Immature natural killer cell (primary cell): ENCODE measurements at places on chromosomes 2 and 18. TPM values are rescaled to one million over a fixed set of nuclear protein-coding genes. Genes with fewer than 3 reads are reported as not detected.

DNA sequence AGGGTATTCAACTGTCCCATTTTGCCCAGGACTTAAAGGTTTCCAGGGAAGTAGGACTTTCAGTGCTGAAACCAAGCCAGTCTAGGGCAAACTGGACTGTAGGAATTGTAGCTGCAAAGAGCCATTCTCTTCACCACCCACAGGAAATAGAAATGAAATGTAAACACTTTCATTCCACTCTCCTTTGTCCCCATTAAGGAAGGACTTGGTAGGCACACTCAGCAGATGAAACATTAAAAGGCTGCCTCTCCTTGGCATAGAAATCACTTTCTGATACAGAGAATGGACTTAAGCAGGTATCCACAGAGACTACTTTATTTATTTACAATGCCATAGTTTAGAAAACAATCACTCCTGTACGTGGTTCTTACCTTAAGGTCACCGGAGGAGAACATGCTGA, 102.9 kb upstream of the CCDC195 start:
- DNase-seq: no peak
- H3K27me3 ChIP-seq: peaks cover 2% of the 10 kb centered on the region
- peaks cover 21% of the 10 kb centered on the region for H3K36me3 ChIP-seq
- no peak overlapping the region for H3K4me3 ChIP-seq
- peak overlapping the region; percentile 1 for H3K27ac ChIP-seq

GRCh38 chr18:34083910-34084535, 140.7 kb downstream of the NOL4 start:
- H3K4me3 ChIP-seq: no peak overlapping the region
- no peak overlapping the region for H3K27ac ChIP-seq
- no peaks in the 10 kb centered on the region for H3K36me3 ChIP-seq
- no peaks in the 10 kb centered on the region for H3K27me3 ChIP-seq

GRCh38 chr18:38750751-38751150, 1185.2 kb upstream of the CELF4 start:
- H3K27me3 ChIP-seq: peaks cover 1% of the 10 kb centered on the region
- H3K27ac ChIP-seq: no peak overlapping the region
- no peak overlapping the region for H3K4me3 ChIP-seq
- no peaks in the 10 kb centered on the region for H3K4me1 ChIP-seq
- peaks cover 3% of the 10 kb centered on the region for H3K36me3 ChIP-seq

The GAL3ST2 gene
- polyA plus RNA-seq: not detected

GRCh38 chr2:47026748-47027534, 111.3 kb upstream of the MCFD2 start:
- H3K4me1 ChIP-seq: no peaks in the 10 kb centered on the region
- peaks cover 16% of the 10 kb centered on the region for H3K36me3 ChIP-seq
- DNase-seq: no peak

DNA sequence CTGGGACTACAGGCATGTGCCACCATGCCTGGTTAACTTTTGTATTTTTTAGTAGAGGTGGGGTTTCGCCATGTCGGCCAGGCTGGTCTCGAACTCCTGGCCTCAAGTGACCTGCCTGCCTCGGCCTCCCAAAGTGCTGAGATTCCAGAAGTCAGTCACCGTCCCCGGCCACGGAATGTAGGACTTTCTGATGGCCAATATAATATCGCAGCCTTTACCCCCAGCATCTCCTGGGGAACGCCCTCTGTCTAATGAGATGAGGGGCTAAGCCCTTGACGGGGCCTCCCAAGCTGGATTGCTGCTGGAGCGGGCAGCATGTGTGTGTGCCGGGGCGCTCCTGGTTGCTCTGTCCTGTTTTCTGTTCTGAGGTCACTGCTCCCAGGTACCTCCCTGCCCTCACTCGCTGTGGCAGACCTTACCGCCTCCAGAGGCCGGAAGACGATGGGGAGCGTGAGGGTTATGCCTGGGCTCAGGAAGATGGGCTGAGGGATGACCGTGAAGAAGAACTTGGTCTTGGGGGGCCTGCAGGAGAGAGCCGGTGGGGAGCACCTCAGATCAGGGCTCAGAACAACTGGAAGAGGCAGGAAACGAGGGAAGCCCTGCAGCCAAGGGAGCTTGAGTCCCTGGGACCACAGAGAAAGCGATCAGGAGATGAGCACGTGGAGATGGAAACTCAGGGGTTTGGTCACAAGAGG, 9.1 kb downstream of the CFAP65 start:
- H3K4me1 ChIP-seq: no peaks in the 10 kb centered on the region
- DNase-seq: no peak
- no peak overlapping the region for H3K27ac ChIP-seq
- H3K4me3 ChIP-seq: no peak overlapping the region
- H3K27me3 ChIP-seq: peaks cover 9% of the 10 kb centered on the region

The MATN3 gene
- not detected for polyA plus RNA-seq

GRCh38 chr2:240642061-240642805, 17.0 kb downstream of the GPR35 start:
- H3K27me3 ChIP-seq: no peaks in the 10 kb centered on the region
- H3K4me1 ChIP-seq: no peaks in the 10 kb centered on the region
- no peak for DNase-seq
- H3K36me3 ChIP-seq: no peaks in the 10 kb centered on the region
- no peak overlapping the region for H3K27ac ChIP-seq

GRCh38 chr2:27946530-27947060, 56.1 kb downstream of the BABAM2 start:
- no peaks in the 10 kb centered on the region for H3K27me3 ChIP-seq
- peaks cover 10% of the 10 kb centered on the region for H3K4me1 ChIP-seq
- H3K27ac ChIP-seq: no peak overlapping the region

GRCh38 chr2:103152556-103152955, 390.7 kb downstream of the TMEM182 start:
- no peaks in the 10 kb centered on the region for H3K27me3 ChIP-seq
- H3K36me3 ChIP-seq: no peaks in the 10 kb centered on the region
- no peak overlapping the region for H3K27ac ChIP-seq
- H3K4me1 ChIP-seq: peaks cover 17% of the 10 kb centered on the region
- no peak for DNase-seq
- H3K4me3 ChIP-seq: no peak overlapping the region

DNA sequence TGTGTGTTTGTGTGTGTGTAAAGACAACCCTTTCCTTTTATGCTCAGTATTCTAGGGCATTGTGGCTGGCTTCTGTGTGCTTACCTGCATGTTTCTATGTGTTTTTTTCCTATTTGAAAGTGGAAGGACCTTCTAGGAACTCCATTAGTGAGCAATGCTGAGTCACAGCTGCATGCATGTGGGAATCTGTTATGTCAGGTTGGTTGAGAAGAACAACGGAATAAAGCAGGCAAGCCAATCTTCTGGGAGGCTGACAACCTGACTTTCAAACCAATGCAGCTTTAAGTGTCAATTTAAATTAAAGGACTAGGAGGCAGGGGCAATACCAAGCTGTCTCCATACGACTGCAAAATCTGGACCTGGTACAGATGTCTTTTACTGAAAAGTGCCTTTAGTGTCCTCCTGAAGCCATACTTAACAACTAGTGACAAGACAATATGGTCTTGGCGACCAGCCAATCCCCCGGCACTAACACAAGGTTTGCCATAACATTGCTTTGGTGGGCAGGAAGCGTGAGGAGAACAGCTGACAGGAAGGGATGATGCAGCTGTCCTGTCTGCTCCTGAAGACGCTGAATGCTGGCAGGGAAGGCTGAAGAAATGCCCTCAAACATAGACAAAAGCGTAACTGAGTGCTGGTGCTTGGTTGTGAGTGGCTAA, 514.7 kb upstream of the CDH7 start:
- no peaks in the 10 kb centered on the region for H3K4me1 ChIP-seq
- H3K36me3 ChIP-seq: no peaks in the 10 kb centered on the region
- no peak overlapping the region for H3K27ac ChIP-seq
- H3K27me3 ChIP-seq: no peaks in the 10 kb centered on the region
- no peak for DNase-seq
- H3K4me3 ChIP-seq: no peak overlapping the region

DNA sequence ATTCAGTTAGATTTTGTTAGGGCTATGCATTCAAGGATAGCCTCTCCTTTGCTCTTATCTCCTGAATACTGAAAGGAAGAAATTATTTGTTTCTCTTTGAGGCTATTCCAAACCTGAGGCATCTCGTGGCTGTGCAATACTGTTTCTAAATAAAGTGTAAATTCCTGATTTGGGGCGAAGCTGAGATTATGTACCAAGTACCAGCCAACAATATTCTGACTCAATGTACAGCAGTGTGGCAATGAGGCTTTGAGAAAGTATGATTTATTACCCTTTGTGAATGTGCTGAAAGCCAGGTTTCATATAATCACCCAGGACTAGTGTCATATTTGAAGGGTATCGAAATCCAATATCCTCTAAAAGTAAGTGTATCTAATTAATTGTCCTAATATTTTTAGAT, 113.5 kb downstream of the MEIS1 start:
- DNase-seq: no peak
- no peak overlapping the region for H3K4me3 ChIP-seq
- H3K36me3 ChIP-seq: no peaks in the 10 kb centered on the region
- no peak overlapping the region for H3K27ac ChIP-seq
- no peaks in the 10 kb centered on the region for H3K4me1 ChIP-seq

DNA sequence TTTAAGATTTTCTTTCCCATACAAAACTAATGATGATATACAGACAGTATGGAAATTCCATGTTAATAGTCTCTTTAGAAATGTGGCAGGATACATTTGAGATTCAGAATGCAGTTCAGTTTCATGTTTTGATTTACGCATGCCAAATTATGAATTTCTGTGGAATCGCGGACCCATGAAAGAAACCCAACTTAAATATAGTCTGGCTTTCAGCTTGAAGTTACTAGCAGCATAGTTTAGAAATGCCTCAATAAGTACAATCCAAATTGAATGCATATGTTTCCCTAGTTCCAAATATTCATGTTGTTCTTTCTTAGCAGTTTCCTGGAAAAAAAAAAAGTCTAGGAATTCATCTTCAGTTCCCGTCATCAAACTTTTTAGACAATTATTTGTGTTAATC, 164.1 kb upstream of the RASGRP3 start:
- no peak overlapping the region for H3K4me3 ChIP-seq
- no peak overlapping the region for H3K27ac ChIP-seq
- H3K27me3 ChIP-seq: no peaks in the 10 kb centered on the region
- H3K36me3 ChIP-seq: no peaks in the 10 kb centered on the region

- no peaks in the 10 kb centered on the region for H3K4me1 ChIP-seq
- H3K36me3 ChIP-seq: no peaks in the 10 kb centered on the region
- H3K27me3 ChIP-seq: peaks cover 1% of the 10 kb centered on the region
- H3K27ac ChIP-seq: no peak overlapping the region
These were observed 2.4 kb downstream of the FABP1 start for GRCh38 chr2:88125344-88125923.

DNA sequence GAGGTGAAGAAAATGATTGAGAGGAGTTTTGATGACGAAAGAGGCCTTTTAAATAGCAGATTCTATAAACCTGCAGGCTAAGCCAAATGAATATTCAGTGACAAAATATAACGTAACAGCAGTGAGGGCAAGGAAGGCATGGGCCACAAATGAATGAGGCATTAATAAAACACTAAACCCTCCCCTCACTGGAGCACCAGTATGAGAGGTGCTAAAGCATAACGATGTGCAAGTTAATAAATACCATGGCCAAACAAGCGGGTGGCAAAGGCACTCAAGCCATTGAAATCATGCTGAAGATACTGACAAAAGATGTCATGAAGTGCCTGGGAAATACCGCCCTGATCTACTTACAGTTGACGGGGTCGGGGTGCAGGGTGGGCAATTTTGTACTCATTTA, 30.2 kb upstream of the LONRF2 start:
- no peak overlapping the region for H3K27ac ChIP-seq
- no peaks in the 10 kb centered on the region for H3K36me3 ChIP-seq
- H3K27me3 ChIP-seq: peaks cover 11% of the 10 kb centered on the region
- H3K4me1 ChIP-seq: no peaks in the 10 kb centered on the region

DNA sequence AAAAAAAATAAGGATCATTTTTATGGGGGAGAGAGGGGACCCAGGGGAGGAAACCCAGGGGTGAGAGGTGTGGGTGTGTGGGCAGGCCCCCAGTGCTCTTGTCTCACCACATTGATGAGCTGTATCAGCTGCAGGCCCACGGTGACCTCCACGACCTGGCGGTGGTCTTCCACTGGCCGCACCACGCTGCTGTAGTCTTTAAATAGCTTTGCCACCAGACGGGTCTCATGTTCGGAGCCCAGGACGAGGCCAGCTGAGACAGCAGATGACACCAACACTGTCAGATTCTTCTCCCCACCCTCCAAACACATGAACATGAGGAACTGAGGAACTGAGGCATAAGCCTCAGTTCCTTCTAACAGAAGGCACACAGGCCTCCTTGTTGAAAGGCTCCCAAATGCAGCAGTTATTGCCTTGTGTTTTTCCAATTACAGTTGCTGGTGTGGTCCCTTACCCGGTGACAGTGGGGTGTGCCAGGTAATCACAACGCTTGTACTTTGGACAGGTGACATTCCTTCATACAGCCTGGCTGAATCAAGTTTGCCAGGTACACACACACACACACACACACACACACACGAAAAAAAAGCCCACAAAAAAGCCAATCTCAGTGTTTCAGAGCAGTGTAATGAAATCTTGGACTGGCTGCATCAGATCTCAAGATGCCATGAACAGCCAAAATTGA, 4.7 kb downstream of the CHRNA1 start:
- DNase-seq: no peak
- H3K27me3 ChIP-seq: peaks cover 2% of the 10 kb centered on the region
- H3K4me1 ChIP-seq: no peaks in the 10 kb centered on the region
- no peak overlapping the region for H3K4me3 ChIP-seq
- H3K36me3 ChIP-seq: no peaks in the 10 kb centered on the region

GRCh38 chr2:178542161-178542560, 61.9 kb downstream of the PLEKHA3 start:
- no peak overlapping the region for H3K4me3 ChIP-seq
- H3K27ac ChIP-seq: no peak overlapping the region
- no peak for DNase-seq
- H3K4me1 ChIP-seq: no peaks in the 10 kb centered on the region
- H3K36me3 ChIP-seq: peaks cover 70% of the 10 kb centered on the region

- peak overlapping the region; percentile 98 for H3K4me3 ChIP-seq
- H3K36me3 ChIP-seq: peaks cover 5% of the 10 kb centered on the region
- H3K27ac ChIP-seq: peak overlapping the region; percentile 98
- H3K27me3 ChIP-seq: peaks cover 7% of the 10 kb centered on the region
These were observed 604 bp upstream of the STK11IP start for GRCh38 chr2:219596954-219597551.

DNA sequence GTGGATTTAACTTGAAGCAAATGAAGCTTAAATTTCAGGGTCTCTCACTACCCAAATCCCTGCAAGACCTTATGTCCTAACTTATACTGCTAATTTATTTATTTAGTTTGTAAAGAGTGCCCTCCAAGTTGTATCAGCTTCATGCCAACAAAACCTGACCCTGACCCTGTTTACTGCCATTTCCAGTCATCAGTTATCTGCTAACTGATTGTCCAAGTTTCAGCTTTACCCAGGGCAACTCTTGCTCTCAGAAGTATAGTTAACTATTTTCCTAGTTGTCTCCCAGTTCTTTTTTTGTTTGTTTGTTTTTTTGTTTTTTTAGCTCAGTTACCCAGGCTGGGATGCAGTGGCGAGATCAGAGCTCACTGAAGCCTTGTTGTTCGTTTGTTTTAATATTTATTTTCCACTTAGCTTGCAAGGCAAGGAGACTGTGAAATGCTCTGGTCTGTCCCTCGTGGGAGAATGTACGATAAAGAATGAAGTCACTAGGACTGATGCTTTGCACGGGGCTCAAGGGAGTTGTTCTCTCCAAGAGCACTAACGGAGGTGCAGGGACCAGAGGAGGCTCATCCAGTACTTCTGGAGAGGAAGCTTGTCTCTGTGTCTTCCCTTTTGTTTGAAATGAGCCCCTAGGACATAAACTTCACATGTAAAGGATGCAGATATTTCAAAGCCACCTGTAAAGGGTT, 35.3 kb downstream of the MYOM1 start:
- no peak for DNase-seq
- H3K36me3 ChIP-seq: peaks cover 9% of the 10 kb centered on the region
- H3K27me3 ChIP-seq: no peaks in the 10 kb centered on the region
- no peak overlapping the region for H3K4me3 ChIP-seq
- H3K27ac ChIP-seq: no peak overlapping the region
